NCI-H69 (cell line): ENCODE measurements at places on chromosomes 1 and 21.

DNA sequence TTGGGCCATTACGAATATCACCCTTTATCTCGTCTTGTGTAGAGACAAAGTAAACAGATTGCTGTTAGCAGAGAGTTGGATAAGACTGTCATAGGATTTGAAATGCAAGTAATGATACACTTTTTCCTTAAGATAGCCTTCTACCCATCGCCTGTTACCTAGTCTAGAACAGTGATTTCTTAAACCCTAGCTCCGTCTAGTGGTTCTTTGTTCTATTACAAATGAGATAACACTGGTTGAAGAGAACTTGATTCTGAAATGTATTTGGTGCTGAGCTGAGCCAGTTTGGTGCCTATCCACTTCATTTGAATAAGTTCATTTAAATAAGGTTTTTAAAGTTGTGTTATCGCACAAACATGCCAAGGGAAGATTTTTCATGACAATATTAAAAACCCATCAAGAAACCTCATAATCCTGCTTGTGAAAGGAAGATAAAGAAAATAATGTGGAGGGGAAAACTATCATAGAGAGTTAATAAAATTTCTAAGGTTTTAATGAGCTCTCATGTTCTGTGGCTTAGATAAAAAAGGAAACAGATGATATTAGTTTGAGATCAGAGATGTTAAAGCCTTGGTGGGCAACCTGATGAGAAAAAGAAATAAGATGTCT is 1.5 kb upstream of the KCNH1 start:
- peak; percentile 70 for DNase-seq

DNA sequence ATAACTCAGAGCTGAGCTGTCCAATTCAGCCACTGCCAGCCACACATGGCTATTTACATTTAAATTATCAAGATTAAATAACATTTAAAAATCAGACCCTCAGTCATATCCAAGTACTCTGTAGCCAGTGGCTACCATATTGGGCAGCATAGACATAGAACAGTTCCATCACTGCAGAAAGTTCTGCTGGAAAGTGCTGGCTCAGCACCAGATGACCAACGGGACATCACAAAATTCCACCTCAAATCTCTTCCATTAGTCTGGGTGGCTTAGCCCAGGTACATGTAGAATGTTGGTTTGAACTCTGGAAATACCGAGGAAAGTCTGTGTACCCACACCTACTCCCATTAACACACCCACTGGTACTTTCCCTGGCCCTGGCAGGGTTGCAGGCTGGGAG is 129.3 kb downstream of the ZSCAN20 start:
- no peak for DNase-seq

DNA sequence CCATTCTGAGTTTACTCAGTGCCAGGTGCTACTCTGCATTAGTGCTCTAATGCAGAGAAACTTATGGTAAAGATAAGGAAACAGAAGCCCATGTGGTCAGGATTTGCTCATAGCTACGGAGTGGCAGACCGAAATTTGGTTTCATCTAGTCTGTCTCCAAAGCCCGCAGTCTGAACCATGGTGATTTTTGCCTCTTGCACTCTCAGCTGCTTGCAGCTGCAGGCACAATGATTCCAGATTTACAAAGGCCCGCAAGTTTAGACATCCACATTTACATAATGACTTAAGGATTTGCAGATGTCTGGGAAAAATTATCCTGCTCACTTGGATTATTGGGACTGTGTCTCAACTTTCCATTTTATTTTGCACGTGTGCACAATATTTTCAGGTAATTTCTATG is 161.3 kb upstream of the KCNJ6 start:
- no peak for DNase-seq

- no peak for DNase-seq
Observed at GRCh38 chr1:84889437-84889836, 3.6 kb downstream of the LPAR3 start.

DNA sequence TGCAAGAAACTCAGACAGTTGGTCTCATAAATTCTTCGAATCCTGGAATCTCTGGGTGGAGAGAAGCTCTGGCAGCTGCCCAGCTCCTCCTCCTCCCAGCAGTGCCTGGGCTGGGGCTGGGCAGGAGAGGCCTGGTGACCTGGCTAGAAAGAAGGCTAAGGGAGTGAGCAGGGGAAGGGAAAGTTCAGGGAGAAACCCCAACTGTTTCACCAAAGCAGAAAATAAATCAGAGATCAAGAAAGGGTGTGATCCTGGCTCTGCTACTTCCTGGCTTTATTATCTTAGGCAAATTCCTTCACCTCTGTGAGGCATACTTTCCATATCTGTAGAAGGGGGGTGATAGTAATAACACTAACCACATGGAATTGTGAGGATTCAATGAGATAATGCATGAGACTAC is 8.8 kb upstream of the COL16A1 start:
- no peak for DNase-seq

DNA sequence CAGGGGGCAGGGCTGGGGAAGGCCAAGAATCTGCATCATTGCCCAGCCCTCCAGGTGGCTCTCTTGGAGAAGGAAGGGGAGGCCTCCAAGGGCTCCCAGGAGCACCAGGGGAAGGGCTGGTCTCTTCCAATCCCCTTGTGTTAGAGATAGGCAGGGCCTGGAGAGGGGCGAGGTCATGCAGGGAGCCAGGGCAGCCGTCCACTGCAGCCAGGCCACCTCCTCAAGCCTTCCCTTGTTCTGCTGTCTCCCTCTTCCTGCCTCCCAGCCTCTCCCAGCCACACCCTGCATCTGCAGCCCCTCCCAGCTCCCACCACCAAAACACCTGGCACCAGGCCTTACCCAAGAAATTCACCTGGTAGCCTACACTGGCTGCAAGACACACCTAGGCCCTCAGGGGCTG is 105.3 kb upstream of the IFFO2 start:
- DNase-seq, result no peak

- no peak for DNase-seq
Observed at GRCh38 chr1:243336163-243336562, 80.3 kb downstream of the SDCCAG8 start.

DNA sequence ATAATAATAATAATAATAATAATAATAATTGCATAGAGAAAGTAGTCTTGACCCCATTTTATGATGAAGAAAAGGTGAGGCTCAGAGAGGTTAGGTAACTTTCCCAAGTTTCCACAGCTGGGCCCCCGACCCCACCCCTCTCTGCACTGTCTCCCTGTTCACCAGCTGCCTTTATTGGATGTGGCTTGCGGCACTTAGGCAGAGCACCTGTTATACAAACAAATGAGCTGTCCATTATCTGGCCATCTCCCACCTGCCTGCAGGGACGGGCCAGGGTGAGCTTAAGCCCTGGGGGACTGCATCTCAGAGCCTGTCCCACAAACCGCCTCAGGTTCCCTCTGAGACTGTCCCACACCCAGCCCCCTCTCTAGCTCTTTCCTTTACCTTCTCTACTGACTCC is 10.1 kb upstream of the EFNA1 start:
- peak; percentile 70 for DNase-seq

GRCh38 chr1:36207339-36207738 is 16.9 kb upstream of the THRAP3 start:
- DNase-seq, result peak; percentile 24

DNA sequence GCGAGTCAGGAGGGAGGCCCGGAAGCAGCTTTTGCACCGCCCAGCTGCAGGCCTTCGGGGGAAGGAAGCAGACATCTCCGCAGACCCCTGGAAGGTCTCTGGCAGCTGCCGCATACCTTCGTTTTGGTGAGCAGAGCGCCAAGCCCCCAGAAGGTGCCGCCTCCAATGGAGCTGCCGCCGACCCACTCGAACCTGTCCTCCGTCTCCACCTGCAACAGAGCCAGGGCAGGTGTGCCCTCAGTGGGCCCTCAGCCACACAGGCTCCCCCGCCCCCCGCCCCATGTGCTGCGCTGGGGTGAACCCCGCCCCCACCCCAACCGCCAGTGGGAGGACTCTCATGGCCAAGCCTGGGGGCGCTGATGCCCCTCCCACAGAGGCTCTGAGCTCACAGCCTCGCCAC is 6.2 kb downstream of the PANK4 start:
- no peak for DNase-seq

GRCh38 chr21:37623183-37623582 is 256.6 kb downstream of the DYRK1A start:
- DNase-seq, result no peak

GRCh38 chr21:44933199-44933917 is 6.5 kb upstream of the SLX9 start:
- DNase-seq, result no peak

GRCh38 chr1:48680411-48681035 is 96.2 kb downstream of the BEND5 start:
- peak; percentile 23 for DNase-seq

- no peak for DNase-seq
Observed at GRCh38 chr1:230146709-230147108, 79.7 kb downstream of the GALNT2 start.

DNA sequence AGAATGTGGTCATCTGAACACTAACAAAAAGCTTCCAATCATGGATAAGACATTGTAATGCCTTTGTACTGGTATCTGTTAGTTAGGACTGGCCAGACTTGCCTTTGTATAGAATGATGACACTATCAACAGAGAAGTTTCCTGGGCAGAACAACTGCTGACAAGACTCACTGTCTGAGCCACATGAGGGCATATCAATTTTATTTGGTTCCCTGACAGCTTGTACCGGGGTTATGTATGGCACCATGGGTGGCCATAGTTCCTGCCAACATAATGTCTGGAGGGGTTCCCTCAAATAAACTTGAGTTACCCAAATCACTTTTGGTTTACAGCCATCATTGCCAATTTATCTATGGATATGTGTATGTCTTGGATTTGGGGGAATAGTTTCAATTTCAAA is 13.6 kb upstream of the H3-3A start:
- no peak for DNase-seq

DNA sequence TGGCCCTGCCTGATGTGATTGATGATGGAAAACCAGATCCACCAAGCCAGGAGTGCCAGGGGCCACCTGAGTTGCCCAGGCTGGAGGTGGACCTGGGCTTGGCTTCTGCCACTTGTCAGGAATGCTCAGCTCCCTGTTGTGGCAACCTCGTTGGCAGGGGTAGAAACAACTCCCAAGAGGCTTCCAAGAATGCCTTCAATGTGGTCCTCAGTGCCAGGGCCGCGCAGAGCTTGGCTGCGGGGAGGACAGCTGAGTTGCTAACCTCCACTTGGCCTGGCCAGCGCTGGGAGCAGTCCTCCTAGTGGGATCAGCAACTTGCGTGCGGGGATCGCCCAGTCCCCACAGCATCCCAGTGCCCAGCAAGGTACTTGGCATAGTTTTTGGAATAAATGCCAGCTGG is 9.0 kb downstream of the MYOM3 start:
- DNase-seq, result no peak

GRCh38 chr1:23646091-23646490 is 45.5 kb upstream of the RPL11 start:
- no peak for DNase-seq

DNA sequence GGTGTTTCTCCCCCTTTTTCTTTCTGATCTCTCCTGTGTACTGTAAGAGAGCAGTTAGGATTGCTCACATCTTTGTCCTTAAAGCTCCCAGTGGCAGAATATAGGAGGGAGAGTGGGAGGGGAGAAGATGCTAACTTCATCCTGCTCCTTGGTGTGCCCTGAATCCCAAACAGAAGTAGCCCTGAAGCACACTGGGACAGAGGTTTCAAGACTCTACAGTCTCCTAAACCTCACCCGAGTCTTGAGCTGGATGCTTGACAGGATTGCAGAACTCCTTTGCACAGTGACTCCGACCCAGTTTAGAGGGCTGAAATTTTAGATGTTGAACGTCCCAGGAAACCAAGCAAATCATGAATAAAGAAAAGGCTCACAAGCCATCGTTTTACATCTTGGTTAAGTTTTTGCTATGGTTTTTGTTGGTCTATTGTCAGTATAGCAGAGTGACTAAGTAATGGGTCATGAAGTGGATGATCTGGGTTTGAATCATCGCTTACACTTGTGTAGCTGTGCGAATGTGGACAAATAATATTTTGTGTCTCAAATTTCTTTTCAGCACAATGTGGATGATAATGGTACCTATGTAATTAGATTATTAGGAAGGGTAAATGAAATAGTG is 37.5 kb downstream of the XCL2 start:
- DNase-seq, result no peak

DNA sequence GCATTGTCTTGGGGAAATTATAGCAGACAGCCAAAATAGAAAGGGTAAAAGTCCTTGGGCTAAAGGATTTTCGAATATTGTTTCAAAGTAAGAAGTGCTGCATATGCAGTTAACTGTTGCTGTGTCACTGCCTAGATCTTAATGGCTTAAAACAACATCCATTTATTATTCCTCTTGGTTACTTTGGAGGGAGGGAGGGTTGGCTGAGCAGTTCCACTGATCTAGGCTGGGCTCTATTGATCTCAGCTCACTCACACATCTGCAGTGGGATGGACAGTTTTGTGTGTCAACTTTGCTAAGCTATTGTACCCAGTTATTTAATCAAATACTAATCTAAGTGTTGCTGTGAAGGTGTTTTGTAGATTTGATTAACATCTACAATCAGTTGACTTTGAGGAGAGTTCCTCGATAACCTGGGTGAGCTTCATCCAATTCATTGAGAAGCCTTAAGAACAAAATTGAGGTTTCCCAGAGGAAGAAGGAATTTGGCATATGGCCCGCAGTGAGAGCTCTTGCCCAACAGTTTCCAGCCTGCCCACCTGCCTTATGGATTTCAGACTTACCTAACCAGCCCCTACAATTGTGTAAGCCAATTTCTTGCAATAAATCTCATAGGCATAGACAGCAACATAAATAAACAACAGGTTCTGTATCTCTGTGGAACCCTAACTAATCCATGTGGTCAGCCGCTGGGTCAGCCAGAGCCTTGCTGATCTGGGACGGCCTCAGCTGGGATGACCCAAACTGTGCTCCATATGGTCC is 187.3 kb downstream of the AK5 start:
- DNase-seq, result no peak

DNA sequence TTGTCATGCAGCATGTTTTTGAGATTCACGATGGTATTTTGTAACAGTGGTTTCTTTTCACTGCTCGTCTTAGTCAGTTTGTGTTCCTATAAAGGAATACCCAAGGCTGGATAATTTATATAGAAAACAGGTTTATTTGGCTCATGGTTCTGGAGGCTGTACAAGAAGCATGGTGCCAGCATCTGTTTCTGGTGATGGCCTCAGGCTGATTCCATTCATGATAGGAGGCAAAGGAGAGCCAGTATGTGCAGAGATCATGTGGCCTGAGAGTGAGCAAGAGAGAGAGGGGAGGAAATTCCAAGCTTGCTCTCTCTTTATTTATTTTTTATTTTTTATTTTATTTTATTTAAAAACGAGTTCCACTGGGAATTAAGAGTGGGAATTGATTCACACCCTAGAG is 2.0 kb upstream of the C21orf91 start:
- DNase-seq, result no peak

GRCh38 chr1:76713535-76713934 is 153.7 kb upstream of the ST6GALNAC5 start:
- DNase-seq, result peak; percentile 58

DNA sequence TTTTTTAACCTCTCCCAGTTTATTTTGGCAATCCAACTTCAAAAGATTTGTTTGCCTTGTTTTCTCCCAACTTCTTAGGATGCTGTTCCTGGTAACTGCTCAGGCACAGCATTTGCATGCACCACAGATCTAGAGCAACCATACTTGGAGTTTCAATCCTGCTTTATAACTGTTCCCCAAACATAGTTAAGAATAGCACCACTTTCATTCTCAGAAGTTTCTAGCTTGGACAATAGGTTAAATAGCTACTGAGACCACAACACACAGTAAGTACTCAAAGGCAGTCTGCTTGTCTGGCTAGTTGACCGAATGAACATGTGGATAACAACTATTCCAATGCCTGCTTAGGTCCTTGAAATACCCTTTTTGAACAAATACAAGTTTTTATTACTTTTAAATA is 76.8 kb downstream of the FOXJ3 start:
- no peak for DNase-seq
